ENCODE measurements at places on chromosomes 5 and 9.

DNA sequence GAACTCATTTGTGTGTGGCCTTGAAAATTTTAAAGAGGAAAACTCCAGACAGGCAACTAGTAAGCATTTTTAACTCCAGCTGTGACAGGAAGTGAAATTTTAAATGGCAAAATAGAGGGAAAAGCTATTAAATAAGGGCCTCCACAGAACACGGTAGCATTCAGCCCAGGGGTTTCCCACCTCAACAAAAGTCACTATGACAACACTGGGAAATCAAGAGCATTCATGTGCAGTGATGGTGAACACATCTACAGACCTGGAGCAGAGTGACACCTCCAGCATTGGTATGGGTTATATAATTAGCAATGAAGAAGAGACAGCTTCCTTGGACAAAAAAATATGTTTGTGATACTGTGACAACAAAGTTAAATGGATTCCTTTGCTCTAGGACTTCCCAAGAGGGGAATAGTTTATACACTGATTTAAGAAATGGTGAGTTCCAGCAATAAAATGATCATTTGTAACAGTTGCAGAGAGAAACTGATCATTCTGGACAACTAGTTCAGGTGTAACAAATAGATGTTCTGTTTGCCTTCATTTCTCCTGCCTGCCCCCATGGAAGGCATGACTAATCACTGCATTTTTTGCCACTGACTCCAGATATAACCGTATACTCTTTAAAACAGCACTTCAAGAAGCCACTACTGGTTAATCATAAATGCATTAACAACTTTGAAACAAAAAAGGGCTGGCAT lies 93.3 kb upstream of the SLC44A1 start:
- no peak for DNase-seq

GRCh38 chr9:132590318-132591182 lies 8.1 kb downstream of the BARHL1 start:
- DNase-seq = no peak

DNA sequence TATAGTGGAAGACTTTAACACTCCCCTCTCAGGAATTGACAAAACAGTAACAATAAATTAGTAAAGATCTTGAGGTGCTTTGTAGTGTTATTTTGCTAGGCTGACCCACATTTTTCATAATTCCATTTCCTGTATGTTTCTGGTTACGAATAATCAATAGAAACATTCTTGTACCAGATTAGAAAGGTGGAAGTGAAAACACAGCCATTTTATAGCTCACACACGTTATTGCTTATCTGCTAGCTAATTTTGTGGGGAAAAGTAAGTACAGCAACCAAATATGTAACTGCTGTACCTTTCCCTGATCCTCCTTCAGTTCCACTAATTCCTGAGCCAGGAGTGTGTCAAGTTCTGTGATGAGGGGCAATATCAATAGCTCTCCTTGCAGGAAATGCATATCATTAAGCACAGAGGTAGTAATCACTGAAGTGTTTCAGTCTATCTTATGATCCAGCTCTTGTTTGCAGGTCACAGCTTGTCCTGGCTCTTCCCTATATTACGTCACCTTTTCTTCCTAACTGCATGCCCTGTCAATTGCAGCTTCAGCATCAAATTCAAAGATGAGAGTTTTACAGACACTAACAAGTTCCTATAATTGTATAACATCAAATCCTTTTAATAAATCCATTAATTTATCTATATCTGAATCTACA lies 59.4 kb downstream of the MINAR2 start:
- no peak for DNase-seq

- no peak for DNase-seq
Observed at GRCh38 chr5:155631116-155631515, 617.6 kb downstream of the KIF4B start.

DNA sequence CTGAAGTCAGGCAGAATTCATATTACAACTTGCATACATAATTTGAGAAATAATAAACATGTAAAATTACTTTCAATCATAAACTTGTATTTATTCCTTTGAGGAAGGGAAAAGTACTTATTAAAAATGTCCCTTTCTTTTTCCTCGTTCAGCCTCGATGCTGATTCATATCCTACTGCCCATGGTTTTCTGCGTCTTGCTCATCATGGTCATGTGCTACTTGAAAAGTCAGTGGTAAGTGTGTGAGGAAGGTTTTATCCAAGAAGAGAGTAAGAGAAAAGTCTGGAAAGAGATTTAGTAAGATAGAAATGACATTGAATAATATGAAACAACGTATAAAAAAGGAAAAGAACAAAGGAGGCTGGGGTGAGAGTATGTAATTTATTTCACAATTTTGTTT lies 85.9 kb downstream of the OSMR start:
- no peak for DNase-seq

Data from stimulated activated CD4-positive, alpha-beta T cell treated with anti-CD3 and anti-CD28 coated beads, TNF-alpha, amount 100 ng/mL, for 4 hours (primary cell).